ENCODE measurements at places on chromosomes 16 and 17.

DNA sequence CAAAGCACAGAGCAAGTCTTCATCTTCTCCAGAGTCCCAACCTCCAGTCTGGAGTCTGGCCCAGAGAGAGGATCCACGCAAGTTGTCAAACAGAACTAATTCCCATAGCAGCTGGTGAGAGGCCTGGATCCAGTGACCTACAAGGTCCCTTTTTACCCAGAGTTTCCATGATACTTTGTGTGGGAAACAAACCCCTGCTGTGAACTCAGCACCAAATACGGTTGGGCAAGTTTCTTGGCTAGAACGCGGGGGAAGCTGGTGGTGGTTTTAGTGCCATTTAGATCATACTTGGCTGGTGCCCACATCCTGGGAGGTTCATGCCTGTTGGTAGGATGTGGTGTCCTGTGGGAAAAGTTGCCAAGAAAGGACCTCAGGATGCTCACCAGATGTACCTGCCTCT, 18.1 kb downstream of the TMC7 start:
- DNase-seq: no peak

DNA sequence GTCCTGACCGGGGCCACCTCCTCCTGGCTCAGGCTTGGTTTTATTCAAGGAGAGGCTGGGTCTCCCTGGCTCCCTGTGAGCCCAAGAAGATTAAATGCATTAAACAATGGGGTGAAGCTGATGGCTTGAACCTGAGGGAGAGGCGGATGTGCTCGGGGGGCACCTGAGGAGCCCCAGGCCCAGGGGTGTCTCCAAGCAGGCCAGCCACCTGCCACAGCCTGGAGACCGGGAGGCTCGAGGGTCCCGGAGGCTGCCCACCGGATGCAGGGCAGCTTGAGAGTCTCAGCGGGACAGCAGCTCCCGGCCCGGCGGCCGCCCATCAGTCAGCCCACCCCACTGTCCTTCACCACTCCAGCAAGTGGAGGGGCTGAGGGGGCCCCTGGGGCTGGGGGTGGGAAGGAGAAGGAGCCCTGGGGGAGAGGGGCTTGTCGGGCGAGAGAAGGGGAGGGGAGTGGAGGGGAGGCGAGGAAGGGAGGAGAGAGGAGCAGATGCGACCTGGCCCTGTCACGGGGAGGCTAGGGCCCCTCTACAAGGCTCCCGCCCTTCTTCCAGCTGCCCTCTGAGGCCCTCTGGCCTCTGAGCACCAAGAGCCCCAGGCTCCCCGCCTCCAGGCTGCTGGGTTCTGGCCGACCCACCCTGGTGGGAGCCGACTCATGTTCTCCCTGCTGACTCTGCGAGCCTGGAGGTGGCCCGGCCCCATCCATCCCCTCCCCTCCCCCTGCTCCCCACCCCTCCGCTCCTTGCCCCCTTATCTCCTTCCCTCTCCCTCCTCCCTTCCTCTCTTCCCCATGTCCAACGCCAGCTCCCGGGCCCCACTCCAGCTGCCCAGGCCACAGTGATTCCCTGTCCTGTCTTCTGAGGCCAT, 13.2 kb downstream of the CD7 start:
- no peak for DNase-seq

DNA sequence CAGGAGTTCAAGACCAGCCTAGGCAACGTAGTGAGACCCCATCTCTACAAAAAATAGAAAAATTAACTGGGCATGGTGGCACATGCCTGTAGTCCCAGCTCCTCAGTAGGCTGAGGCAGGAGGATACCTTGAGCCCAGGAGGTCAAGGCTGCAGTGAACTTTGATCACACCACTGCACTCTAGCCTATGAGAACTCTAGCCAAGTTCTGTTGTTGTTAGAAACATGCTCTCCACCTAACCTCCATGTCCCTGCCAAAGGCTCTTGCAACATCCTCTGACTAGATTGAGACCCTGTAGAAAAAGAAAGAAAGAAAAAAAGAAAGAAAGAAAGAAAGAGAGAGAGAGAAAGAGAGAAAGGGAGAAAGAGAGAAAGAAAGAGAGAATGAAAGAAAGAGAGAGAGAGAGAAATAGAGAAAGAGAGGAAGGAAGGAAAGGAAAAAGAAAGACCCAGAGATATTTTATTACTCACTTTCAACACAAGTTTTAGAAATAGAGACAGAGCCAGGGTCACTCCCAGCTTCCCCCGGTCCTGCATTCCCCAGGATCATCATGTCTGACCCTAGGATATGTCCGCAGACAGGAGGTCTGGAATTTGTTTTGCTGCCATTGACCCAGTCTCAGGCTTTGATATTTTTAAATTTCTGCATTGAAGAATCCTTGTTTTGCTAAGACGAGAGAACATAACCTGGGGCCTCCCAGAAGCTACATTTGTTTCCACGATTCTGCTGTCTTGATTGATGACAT, 376.5 kb upstream of the CDH5 start:
- no peak for DNase-seq

GRCh38 chr17:56011406-56012131, 141.7 kb upstream of the ANKFN1 start:
- no peak for DNase-seq

GRCh38 chr16:84768061-84768807, 51.6 kb upstream of the CRISPLD2 start:
- no peak for DNase-seq

DNA sequence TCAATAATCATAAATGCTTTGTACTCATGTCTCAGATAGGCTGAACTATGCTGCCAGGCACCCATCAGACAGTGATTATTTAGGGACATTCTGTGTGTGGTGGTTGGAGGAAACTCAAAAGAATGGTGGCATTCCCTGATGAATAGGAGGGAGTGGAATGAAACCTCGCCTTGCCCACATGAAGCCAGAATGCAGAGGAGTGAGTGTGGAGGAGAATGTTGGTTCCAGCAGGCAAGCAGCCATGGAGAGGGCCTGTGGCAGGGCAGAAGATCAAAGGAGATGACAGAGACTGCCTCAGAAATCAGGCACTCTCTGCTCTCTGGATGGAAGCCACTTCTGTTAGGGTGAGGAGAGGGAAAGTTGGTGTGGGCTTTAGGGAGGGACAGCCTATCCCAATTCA, 22.5 kb downstream of the KCTD19 start:
- DNase-seq: no peak

- DNase-seq: no peak
Measured at GRCh38 chr17:56676810-56677209, 83.3 kb downstream of the NOG start.

DNA sequence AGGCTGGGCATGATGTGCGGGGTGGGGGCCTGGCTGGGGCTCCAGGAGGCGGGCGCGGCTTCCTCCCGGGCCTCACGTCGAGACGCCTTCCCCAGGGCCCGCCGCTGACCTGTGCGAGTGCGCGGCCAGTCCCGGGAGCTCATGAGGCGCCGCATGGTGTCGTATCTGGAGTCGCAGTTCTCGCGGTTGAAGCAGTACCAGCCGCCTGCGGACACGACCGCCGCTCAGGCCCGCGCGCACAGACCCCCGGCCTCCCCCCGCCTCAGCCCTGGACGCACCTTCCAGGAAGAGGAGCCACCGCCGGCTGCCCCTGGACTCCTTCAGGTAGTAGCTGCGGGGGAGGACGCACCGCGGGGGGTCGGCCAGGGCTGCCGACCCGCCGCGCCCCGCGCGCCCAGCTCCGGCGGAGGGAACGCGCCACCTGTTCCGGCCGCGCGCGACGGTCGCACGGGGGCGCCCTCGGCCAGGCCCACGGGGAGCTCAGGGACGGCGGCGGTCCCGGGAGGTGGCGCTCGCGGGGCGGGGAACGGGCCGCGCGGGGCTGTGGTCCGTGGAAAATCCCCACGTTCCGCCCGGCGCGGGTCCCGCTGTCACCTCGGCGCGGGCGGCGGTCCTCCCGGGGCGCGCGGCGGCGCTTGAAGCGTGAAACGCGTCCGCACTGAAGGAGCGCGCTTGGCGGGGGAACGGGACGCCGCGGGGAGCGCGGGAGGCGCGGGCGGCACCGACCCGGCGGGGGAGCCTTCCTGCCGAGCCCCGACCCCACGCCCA, 1.4 kb downstream of the NOTUM start:
- DNase-seq: peak; percentile 67

DNA sequence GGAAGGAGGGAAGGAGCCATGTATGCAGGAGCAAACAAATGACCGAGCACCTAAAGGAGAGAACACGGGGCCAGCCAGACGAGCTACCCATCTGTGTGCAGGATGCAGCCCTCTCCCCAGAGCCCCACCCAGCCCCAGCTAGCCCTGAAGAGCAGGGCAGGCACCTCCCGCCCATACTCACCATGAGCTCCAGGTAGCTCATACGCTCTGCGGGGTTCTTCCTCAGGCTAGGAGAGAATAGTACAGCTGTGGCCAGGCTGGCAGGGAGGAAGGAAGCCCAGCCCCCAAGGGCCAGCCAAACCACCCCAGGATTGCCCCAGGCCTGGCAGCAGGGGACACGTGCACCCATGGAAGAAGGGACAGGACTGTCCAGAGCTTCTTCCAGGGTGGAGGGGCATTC, 81.9 kb downstream of the KCNJ18 start:
- DNase-seq: no peak

- DNase-seq: no peak
Measured at GRCh38 chr17:9342225-9342624, 233.4 kb downstream of the STX8 start.

DNA sequence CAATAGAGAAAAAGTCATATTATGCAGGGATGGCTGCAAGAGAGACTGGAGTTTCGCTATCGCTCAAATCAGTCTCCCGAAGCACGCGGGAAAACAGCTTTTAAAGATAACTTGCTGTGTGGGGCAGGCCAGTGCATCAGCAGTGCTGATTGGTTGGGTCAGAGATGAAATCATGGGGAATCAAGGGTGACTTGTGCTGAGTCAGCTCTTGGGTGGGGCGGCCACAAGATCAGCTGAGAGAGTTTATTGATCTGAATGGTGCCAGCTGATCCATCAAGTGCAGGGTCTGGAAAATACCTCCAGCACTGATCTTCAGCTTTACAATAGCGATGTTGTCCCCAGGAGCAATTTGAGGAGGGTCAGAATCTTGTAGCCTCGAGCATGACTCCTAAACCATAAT, 430.5 kb downstream of the RBFOX1 start:
- no peak for DNase-seq

DNA sequence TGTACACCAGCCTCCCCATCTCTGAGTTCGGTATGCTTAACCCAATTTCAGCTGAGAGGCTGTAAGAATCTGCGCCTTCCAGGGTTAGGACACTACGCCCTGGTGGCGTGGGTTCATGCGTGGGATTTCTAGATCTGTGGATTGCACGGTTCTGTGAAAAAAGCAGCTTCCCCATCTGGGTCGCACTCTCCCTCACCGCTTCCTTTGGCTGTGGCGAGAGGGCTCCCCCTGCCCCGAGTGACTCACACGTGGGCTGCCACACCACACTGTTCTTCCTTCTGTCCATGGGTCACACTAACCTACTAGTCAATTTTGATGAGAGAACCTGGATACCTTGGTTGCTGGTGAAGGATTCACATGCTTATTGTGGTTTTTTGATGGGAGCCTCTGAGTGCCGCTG, 256.0 kb upstream of the MAF start:
- DNase-seq: no peak

- DNase-seq: no peak
Measured at GRCh38 chr17:8041249-8041928, 2.5 kb downstream of the ALOX15B start.

GRCh38 chr16:29763326-29763725, 14.7 kb upstream of the ZG16 start:
- DNase-seq: no peak

GRCh38 chr17:54982399-54982798, 13.8 kb downstream of the STXBP4 start:
- no peak for DNase-seq

- no peak for DNase-seq
Measured at GRCh38 chr17:3529817-3530741, 27.5 kb downstream of the TRPV3 start.

DNA sequence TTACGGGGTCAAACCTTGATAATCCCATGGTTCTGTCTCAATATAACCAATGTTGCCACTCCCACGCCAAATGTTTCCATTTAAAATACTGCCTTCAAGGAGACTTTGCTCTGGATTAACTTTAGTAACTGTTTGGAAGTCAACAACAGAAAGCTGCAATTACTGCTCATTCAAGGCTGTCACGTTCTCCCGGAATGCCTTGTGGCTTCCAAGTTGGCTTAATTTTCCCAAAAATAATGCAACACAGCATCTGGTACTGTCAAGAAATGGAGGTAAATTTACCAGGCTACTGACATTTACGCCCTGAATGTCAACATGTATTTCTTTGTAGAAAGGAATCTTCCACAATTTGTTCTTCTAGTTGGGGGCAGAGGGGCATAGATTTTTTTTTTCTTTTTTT, 38.2 kb downstream of the GPRC5B start:
- DNase-seq: no peak

DNA sequence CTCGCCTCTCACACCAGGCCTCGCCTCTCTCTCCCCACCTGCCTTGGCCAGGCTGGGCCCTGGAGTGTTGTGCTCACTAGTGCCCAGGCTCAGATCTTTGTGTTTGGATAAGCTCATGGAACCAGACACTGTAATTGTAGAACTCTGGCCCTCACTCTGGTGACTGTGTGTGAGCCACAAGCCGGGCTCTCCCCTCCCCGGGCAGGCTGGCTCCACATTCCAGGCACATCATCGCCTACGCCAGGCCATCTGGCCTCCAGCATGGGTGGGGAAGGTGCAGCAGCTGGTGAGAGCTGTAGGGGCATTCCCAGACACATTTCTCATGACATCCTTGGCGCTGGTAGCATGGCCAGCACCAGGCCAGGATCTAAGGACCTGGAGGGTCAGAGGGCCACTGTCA, 202.3 kb downstream of the RAB11FIP4 start:
- DNase-seq: no peak

DNA sequence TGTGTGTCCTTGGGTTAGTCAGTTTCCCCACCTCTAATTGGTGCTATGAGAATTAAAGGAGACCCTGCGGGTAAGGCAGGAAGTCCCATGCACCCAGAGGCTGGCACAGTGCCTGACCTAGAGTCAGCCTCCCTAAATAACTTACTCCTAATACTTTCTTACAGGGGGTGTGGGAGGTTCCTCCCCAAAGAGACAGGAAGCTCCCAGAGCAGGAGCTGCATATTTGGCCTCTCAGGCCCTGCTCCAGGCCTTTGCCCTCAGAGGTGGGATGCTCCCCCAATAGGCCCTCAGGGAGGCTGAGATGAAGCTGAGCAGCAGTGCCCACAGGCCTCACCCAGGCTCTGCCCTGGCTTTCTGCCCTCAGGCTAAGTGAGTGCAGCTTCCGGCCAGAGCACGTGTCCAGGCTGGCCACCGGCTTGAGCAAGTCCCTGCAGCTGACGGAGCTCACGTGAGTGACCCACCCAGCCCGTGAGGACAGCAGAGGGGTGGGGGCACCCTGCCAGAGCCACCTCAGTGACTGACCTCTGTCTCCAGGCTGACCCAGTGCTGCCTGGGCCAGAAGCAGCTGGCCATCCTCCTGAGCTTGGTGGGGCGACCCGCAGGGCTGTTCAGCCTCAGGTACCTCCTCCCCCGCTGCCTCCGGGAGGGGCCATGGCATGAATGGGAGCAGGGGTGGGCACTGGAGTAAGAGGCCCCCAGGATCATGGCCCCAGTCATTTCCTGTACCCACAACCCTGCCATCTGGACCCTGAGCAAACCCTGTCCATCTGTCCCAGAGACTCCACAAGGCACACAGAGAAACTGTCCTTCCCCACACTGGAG, 31.1 kb upstream of the CPNE2 start:
- no peak for DNase-seq

GRCh38 chr16:53085931-53086421, 31.2 kb downstream of the CHD9 start:
- DNase-seq: no peak

All from stimulated activated CD8-positive, alpha-beta memory T cell treated with anti-CD3 and anti-CD28 coated beads, Interleukin-4, amount 100 ng/mL, for 1 hour (primary cell).